ENCODE measurements at places on chromosomes 4 and X.

GRCh38 chrX:75061701-75062100 lies 94.4 kb downstream of the ABCB7 start:
- DNase-seq = no peak

DNA sequence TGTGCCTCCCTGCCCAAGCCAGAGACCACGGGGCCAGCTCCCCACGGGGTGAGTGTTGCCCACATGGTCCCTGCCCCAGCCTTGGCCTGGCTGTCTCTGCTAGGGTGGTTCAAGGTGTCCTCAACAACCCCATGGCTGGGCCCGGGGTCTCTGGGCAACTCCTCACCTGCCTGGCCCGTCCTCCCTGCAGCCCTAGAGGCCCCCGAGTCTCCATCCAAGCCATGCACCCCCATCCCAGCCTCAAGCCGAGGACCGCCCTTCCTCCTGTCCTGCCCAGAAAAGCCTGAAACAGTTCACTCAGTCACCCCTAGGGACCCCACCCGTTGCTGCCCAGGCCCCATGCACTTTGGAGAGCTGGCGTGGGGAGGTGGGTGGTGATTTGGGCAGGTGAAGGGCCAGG lies 120.9 kb downstream of the FAM53A start:
- DNase-seq = no peak

GRCh38 chr4:120830204-120830603 lies 92.3 kb downstream of the PRDM5 start:
- DNase-seq = no peak

DNA sequence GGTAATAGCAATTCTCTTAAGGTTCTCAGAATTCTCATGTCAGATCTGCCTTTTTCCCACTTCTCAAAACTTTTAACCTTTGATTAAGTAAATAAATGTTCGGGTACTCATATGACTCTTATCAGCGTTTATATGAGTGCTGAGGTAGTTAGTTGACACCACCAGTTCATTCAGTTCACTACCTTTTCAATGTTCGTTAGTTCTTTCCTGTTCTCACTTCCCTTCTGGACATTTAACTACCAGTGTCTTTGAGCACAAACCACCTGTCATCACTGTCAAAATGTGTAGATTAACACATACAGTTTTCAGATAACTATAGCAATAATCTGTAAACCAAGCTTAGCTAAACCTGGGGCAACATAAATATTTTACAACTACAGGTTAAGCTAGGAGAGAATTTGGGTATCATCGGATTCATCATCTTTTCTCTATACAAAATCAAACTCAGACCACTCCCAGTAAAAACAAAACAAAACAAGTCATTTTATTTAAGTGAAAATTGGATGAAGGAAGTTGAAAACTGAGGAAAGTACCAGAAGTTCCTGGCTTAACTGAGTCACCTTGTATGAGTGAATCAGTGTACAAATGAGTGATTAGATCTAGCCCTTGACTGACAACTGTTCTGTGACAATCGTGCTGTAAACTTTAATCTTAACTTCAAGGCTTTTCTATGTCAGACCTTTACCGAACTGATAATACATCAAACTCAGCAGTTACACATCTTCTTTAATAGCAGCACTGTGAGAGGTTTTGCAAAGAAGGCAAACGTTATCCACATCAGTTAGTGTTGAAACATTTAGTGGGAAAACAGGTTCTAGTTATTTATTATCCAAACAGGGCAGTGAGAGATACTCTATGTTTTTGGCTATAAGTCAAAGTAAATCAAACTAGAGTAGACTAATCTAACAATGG lies 41.9 kb downstream of the ARHGEF38 start:
- DNase-seq = no peak

DNA sequence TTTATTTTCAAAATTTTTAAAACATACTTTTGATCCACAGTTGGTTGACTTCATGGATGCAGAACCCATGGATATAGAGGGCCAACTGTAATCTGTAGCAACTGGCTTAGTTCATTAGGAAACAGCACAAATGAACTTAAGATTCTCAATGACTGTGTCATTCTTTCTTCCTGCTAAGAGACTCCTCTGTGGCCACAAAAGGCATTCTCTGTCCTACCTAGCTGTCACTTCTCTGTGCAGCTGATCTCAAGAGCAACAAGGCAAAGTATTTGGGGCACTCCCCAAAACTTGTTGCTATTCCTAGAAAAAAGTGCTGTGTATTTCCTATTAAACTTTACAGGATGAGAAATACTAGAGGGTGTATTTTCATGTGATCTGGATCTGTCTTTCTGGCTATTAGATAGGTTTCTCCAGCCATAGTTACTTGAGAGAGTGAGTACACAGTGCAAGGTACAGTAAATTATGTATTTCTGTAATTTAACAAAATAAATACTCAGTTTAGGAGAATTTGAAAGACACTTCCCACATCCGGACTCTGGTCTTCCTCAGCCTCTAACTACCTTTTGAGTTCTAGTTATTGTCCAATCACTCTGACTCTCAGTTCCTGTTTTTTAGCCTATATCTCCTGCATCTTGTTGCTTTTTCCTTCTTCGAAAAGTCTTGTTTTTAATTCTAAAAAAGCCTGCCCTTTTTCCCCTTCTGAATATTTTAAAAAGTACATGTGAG lies 21.8 kb downstream of the TLR2 start:
- DNase-seq = no peak

DNA sequence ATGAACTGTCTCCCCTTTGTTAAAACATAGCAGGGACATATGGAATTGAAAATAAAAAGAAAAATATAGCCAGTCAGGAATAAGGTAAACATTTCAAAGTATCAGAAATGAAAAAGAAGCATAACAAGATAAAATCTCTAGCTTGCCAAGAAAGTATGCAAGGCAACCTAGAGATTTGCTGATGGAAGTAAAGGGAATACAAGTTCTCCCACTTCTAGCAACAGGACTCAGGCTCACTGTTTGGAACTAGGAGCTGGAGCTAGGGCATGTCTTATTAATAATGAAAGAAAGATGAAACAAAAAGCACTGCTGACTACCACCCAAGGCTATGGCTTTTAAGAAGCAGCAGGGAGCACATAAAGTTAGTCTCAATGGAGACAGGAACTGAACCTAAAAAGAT lies 18.2 kb downstream of the ANKRD50 start:
- DNase-seq = no peak

GRCh38 chrX:123801901-123802300 lies 58.0 kb upstream of the XIAP start:
- DNase-seq = no peak

DNA sequence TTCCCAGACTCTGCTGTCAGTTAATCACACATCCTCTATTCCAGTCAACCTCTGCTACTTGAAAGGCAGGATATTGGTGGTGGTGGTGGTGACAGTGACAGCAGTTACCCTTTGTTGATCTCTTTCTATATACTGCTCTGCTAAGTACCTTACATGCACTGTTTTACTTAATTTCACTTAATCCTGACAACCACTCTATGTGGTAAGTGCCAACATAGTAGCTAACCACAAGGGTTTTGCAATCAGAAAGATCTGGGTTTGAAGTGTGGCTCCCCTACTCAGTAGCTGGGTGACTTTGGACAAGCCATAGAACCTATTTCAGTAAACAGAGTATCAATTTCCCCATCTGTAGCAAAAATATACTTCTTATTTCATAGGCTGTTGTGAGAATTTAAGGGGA lies 24.2 kb upstream of the F9 start:
- DNase-seq = no peak

DNA sequence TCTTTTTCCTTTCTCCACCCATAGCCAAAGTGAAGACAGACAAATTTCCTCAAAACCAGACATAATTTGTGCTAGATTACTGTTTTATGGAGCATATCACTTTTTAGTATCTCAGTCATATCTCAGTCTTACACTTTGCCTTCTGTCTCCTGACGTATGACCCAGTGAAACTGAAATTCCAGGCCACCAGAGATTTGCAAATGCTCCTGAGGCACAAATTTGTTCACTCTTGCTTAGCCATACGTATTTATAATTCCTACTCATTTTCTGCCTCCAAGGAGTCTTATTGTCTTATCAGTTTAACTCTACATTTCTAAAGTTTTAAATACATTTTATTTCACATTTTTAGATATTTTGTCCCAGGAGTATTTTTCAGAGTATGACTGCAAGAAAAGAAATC lies 10.0 kb downstream of the TMEM156 start:
- DNase-seq = no peak

DNA sequence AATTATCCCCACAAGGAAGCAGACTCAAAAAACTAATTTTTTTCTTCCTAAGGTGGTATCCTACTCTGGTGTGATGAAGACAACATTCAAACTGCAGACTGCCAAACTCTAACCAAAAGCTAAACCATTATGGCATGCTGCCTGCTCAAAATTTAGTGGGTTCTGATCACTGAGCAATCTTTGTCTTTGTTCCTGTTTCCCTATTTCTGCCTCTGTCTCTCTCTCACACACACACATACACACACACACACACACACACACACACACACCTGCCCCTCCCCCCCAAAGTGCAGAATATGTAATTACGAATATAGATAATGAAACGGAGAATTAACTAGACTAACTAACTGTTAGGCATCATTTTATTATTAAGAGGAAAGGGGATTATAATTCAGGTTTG lies 1278.6 kb downstream of the PCDH7 start:
- no peak for DNase-seq

DNA sequence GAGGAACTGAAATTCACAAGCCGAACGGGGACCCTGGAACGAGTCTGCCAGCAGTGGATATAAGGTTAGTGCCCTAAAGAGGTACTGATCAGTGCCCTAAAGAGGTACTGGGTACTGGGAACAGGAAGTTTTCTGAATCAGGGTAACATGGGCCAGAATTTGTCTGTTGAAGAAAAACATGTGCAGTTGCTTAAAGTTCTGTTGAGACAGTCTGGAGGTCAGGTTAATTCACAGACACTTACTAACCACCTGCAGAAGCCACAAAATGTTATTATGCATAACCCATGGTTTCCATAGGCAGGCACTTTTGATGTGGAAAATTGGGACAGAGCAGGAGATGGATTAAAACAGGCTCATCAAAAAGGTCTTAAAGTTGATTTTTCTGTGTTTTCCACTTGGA lies 17.9 kb downstream of the SPIN2B start:
- no peak for DNase-seq

- DNase-seq = no peak
Measured at GRCh38 chrX:150196285-150196684, 166.8 kb upstream of the MAMLD1 start.

DNA sequence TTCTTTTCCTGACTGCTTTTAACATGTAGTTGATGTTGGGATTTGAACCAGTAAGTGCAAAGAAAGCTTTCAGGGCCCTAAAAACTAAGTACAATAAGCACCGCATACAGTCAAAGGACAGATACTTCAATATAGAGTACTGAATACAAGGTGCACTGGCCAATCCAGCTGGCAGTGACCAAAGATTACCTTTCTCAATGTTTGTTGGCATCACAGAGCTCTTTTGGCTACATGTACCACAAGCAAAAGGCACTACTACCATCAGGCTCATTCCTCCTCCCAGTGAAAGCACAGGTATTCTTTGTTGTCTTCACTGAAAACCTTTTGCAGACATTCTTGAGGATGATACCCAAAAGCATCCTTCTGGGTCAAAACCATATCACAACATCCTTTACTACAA lies 65.2 kb upstream of the ZCCHC13 start:
- no peak for DNase-seq

- no peak for DNase-seq
Measured at GRCh38 chrX:49999087-49999486, 76.7 kb downstream of the CLCN5 start.

DNA sequence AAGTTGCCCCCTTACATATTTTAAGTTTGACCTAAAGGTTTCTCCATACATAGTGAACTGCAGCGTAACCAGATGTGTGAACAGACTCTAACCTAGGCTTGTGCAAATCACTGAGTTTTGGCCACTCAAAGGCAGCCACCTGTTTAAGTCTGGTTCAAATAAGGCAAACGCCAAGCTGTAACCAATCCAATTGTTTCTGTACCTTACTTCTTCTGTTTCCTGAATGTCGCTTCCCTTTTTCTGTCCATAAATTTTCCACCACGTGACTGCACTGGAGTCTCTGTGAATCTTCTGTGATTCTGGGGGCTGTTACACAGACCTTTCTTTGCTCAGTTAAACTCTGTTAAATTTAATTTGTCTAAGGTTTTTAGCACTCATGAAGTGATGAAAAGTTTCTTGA lies 618.8 kb downstream of the GLUD2 start:
- no peak for DNase-seq

DNA sequence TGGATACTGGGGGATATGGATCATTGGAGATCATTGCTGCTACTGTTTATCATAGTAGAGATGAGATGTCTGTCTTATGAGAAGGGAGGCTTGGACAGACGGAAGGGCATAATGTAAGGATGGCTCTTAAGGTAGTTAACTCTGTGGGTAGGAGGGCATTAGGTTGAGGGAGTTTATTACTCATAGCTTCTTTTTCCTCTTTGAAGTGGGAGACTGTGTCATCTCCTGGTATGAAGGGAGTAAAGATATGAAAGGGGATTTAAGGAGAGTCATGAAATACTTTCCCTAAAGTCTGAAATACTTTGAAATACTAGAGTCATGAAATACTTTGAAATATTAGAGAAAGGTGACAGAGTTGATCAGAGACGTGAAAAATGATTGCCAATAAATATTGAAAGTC lies 255.5 kb upstream of the PITX2 start:
- DNase-seq = no peak

GRCh38 chrX:74531081-74531480 lies 83.3 kb downstream of the RLIM start:
- DNase-seq = no peak

GRCh38 chr4:128768373-128768996 lies 41.0 kb upstream of the JADE1 start:
- no peak for DNase-seq

DNA sequence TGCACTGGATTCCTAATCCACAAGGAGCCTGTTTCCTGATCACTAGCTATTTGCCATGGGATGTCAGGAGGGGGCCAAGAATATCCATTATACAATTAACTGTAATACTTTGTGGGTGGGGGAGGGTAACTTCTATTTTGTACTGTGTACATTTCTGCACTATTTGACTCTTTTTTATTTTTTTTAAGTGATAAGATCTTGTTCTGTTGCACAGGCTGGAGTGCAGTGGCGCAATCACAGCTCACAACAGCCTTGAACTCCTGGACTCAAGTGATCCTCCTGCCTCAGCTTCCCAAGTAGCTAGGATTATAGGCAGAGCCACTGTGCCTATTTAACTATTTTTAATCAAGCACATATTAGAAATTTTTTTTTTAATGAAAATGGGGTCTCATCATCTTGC lies 134.1 kb downstream of the ELOVL6 start:
- no peak for DNase-seq

DNA sequence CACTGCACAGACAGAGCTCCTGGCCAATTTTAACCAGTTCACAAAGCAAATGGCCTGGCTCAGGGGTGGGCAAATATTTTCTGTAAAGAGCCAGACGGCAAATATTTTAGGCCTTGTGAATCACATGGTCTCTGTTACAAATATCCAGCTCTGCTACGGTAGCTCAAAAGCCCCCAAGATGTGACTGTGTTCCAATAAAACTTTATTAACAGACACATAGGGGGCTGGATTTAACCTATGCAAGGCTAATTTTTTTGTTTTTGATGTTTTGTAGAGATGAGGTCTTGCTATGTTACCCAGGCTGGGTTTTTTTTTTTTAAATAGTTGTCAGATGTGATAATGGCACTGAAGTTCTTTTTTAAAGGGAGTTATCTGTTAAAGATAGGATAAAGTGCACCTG lies 65.4 kb downstream of the PRKX start:
- no peak for DNase-seq
